Right atrium auricular region (tissue), 2 donors: ENCODE measurements at places on chromosomes 1 and 21.

GRCh38 chr21:46065215-46065913 lies 32.5 kb upstream of the COL6A2 start:
- peak; percentile 87 for DNase-seq

GRCh38 chr1:191615101-191615821 lies 543.0 kb upstream of the RGS18 start:
- DNase-seq, result no peak

DNA sequence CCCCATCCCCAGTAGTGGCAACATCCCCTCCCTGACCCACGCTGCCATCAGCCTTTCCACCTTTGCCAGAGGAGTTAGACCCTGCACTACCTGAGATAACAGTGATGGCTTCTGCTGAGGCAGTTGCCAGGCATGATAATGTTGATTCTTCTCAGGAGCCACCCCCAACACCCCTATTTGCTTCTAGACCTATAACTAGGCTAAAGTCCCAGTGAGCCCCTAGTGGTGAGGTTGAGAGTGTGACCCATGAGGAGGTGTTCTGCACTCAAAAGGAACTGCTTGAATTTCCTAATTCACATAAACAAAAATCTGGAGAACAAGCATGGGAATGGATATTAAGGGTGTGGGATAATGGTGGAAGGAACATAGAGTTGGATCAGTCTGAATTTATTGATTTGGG lies 159.6 kb upstream of the COL11A1 start:
- no peak for DNase-seq

DNA sequence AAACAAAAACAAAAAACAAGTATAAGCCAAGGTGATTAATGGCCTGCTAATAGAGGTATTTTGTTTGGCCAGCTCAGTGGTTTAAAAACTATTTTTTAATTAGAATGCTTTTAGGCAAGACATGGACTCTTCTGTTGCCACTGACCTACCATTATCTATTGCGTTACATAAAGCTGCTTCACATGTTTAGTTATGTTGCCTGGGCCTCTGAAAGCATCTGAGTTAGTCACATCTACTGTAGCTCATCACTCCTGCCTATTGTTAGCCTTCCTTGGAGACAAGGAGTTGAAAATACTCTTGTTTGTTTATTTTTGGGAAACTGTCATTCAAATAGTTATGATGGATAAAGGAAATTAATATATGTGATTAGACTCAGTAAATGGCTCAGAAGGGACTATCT lies 14.3 kb downstream of the DNAJB4 start:
- no peak for DNase-seq

- no peak for DNase-seq
Observed at GRCh38 chr21:36606287-36606982, 92.5 kb upstream of the SIM2 start.
